HuH-7 (cell line): ENCODE measurements at places on chromosomes 2 and 18.

DNA sequence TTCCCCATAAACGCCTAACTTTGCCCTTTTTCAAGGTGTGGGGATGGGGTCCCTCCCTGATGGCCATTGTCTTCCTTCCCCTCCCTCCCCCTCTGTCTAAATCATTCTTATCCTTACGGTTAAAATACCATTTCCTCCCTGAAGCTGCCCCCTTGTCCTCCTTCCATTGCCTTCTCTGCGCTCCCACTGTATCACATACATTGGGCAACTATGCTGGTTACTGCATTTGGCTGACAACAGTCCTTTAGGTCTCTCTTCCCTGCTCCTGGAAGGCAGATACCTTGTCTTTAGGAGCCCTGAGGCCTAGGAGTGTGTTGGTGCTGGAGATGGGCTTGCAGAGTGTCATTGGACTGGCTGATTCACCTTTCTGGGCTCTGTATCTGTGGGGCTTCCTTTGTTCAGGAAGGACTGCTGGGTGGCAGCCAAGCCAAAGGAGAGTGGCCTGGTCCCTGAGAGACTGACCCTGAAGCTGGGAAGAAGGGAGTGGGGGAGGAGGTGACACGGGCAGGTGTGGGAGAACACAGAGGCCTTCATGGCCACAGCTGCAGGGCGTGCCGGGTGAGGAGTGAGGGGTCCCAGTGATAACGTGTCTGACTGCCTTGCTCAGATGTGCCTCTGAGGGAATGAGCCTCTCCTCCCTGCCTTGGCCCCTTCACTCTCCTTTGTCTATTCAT is 2.2 kb downstream of the WNT6 start:
- DNase-seq, result no peak

DNA sequence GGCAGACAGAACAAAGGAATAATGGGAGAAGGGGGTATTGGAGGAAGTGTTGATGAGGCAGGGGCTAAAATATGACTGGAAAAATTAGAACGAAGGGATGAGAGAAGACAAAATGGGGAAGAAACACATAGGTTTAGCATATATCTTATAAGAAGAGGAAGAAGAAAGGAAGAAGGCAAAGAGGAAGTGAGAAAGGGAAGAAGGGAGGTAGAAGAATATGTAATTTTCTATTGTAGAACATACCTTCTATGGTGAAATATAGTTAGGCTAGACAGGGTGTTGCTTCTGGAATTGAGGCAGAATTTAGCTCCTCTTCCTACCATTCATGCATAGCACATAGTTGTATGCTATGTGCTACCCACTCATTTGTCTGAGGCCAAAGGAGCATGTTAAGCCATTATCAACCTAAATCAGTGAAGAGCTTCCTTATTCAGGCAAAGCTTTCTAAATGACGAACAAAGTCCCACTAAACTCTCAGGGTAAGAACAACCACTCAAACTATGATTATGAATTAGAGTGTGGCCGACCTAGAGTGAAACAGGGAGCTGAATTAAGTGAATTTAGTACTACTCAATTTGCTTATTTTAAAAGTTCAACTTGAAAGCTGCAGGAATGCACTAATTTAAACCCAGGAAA is 180.9 kb upstream of the GALNT5 start:
- DNase-seq, result no peak

DNA sequence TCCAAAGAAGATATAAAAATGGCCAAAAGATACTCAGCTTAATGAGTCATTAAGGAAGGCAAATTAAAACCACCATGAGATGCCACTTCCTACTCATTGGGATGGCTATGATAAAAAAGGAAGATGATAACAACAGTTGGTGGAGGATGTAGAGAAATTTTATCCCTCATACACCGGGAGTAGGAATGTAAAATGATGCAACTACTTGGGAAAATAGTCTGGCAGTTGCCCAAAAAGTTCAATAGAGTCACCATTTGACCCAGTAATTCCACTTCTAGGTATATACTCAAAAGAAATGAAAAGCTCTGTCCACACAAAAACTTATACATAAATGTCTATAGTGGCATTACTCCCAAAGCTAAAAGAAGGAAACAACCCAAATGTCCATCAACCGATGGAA is 10.1 kb upstream of the SULT1C2 start:
- DNase-seq, result no peak

DNA sequence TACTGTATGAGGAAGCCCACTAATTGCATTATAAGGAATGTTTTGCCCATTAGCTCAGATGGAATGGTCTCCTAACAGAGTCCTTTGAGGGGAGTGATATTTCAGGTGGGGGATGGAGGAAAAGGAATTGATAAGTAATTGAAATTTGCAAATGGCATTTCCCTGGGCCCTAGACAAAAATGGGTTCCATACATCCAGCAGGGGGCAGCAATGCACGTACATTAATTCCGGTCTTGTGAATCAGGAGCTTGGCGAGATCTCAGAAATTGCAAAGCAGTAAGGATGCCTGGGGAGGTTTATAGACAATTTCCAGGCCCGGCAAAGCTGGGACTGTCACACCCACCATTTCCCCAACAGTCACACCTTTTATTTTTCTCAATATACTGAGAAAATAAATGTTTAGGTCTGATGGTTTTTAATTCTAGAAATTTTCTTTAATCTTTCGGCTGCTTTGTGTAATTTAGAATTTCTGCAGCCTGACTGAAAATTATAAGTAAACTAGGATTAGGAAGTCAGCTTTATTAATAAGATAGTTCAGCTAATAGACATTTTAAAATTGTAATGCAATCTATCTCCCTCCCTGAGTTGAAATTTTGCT is 122.8 kb downstream of the LYPD1 start:
- DNase-seq, result peak; percentile 36

GRCh38 chr2:236124182-236124893 is 43.8 kb downstream of the GBX2 start:
- no peak for DNase-seq

DNA sequence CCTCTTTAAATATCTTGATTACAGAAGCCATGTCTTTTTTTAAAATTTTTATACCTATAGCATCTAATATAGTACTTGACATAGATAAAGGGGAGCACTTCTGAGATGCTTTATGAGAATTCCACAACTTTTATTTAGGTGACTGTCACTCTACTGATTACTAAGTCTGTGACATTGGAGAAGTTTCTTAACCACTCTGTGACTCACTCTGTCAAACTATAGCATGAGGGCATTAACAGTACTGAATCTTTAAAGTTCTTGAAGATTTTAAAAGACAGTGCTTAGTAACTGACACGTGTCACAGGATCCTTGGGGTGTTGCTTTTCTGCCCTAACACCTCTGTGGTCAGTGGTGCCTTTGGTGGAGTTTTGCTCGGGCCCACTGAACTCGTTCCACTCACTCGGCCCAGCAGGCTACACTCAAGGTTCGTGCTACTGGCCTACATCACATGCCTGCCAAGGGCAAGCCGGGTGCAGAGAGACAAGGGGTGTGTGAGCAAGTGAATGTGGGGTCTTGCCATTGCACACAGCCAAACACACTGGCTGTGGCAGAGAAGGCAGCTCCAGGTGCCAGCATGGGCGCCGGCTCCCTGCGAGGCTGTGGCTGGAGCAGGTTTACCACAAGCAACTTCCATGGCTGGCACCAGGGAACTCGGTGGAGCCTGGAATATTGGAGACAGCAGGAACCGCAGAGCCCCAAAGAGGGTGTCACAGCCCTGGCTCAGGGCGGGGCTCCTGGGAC is 734.0 kb upstream of the CDH7 start:
- no peak for DNase-seq

GRCh38 chr2:28758459-28758858 is 6.8 kb downstream of the PPP1CB start:
- DNase-seq, result no peak

GRCh38 chr2:8099267-8099582 is 582.6 kb upstream of the ID2 start:
- DNase-seq, result no peak

GRCh38 chr18:65592435-65592834 is 158.4 kb upstream of the CDH7 start:
- DNase-seq, result no peak

DNA sequence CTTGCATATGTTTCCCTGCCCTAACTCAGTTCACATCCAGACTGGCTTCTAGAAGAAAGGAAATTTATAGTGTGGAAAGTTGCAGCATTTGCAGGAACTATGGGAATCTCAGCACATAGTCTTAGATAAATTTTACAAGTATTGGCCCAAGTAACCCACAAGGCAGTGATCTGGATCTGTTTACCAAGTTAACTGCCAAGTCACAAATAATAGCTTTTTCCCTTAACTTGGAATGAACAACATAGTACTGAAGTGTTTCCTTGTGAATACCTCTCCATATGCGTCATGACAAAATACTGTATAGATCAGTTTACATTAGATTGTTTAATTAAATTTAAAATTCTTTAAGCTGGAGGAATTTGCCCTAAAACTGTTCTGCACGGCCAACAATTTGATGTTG is 255.8 kb upstream of the EPAS1 start:
- no peak for DNase-seq

GRCh38 chr2:35614640-35615039 is 740.9 kb upstream of the CRIM1 start:
- DNase-seq, result no peak

DNA sequence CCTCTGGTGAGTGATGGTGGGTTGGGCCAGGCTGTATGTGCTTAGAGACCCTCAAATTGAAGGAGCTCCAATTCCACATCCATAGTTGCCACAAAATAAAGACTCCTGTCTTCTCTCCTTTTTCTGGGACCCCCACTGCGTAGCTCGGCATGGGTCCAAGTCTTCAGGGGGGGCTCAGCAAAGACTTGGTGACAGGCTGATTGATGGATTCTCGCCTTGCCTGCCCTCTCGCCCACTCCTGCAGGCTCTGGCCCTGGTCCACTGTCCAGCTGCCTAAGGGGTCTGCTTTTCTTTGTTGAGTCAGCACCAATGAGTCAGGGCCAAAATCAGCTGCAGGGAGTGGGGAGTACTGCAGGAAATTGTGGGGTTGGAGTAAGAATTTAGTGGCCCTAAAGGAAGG is 21.5 kb downstream of the RPL37A start:
- DNase-seq, result no peak

GRCh38 chr2:118056165-118056534 is 32.1 kb upstream of the INSIG2 start:
- no peak for DNase-seq

DNA sequence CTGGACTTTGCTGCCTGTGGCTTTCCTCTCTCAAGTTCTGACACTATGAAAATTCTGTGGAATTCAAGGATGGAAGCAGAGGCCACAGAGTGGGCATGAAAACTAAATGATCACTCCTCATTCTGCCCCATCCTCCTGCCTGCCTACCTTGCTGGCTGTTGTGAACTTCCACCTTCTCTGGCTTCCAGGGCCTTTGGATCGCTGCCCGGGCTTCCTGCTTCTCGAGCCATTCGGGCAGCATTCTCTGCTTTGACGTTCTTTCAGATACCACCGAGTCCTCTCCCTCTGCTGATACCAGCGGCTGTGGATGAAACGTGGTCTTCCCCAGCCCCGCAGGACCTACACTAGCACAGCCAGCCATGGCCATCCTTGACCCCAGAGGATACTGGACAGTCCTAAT is 327.7 kb upstream of the SLC14A2 start:
- no peak for DNase-seq

DNA sequence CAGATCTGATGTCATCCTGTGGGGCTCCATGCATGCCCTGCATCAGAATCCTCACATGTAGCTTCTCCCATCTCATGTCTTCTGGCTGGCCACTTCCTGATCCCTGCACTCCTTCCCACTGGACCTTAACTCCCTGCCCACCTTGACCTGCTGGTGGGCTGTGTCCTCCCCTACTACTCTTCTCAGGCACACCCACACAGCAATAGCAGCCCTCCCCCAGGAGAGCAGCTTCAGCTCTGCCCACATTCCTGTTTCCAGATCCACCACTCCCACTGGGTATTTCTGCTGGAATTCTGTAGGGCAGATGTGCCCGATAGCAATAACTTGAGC is 137.0 kb upstream of the HS6ST1 start:
- no peak for DNase-seq

GRCh38 chr2:6922201-6922656 is 5.0 kb downstream of the RNF144A start:
- peak; percentile 40 for DNase-seq

DNA sequence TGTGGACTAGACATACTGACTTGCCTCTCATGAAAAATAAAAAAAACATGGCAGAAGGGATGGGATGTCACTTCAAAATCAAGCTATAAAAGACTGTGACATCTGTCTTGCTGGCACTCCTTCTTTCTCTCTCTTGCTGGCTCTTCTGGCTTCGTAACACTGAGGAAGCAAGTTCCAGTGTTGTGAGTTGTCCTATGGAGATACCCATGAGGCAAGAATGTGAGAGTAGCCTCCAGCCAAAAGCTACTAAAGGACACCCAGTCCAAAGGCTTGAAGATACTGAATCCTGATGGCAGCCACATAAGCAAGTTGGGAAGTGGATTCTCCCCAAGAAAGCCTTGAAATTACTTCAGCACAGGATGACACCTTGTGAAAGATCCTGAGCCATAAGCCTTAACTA is 376.1 kb upstream of the TMEFF2 start:
- DNase-seq, result no peak

GRCh38 chr18:50678651-50679050 is 118.8 kb downstream of the MAPK4 start:
- DNase-seq, result no peak

GRCh38 chr18:32803568-32803967 is 30.7 kb upstream of the KLHL14 start:
- DNase-seq, result no peak

- no peak for DNase-seq
Observed at GRCh38 chr2:10520154-10520553, 72.0 kb upstream of the ODC1 start.

GRCh38 chr2:233428008-233428407 is 73.7 kb downstream of the DGKD start:
- DNase-seq, result no peak

GRCh38 chr2:232340171-232340935 is 38.2 kb upstream of the ALPP start:
- no peak for DNase-seq

GRCh38 chr2:101262142-101262541 is 9.5 kb downstream of the CNOT11 start:
- no peak for DNase-seq

- no peak for DNase-seq
Observed at GRCh38 chr2:32360416-32360815, 3.6 kb downstream of the BIRC6 start.

GRCh38 chr2:207370646-207371045 is 159.1 kb upstream of the CREB1 start:
- no peak for DNase-seq

DNA sequence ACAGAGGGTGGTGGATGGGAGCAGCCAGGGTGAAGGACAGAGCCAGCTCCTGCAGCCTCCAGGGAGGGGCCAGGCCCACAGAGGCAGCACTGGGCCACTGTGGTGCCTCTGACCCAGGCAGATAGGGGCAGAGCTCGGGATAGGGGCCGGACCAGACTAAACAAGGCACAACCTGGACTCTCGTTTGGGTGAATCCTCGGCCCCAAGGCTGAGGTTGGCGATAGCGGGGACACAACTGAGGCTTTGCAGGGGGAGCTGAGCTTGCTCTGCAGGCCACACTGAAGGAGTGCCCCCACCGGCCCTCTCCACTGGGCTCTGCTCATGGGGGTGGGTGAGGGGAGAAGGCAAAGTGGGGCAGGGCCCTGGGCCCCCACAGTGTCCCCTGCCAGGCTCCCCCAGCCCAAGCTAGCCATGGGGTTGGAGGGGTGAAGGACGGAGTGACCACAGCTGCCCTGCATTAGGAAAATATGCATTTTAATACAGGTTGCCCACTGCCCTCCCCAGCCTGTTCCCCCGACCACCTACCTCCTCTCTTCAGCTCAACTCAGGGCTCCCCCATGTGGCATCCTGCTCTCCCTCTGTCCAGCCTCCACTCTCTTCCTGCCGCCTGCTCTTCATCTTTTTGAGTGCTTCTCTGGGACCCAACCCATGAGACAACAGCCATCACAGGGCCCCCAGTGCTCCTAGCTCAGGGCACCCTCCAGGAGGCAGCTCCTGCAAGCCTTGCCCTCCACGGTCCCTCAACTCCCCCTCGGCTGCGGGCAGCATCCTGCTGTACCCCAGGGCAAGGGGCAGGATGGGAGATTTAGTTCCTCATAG is 152.8 kb downstream of the INHBB start:
- DNase-seq, result no peak
